Activated naive CD4-positive, alpha-beta T cell treated with anti-CD3 and anti-CD28 coated beads for 36 hours (primary cell): ENCODE measurements at places on chromosomes 4 and X.

DNA sequence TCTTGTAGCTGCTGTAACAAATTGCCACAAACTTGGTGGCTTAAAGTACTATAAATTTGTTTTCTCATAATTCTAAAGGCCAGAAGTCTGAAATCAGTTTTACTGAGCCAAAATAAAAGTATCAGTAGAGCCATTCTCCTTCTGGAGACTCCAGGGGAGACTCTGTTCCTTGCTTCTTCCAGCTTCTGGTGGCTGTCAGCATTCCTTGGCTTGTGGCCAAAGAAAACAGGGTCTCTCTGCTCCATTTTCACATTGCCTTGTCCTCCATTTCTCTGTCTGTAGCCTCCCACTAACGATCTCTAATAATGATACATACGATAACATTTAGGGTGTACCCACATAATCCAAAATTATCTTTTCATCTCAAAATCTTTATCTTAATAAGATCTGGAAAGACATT, 200.4 kb downstream of the MAB21L2 start:
- no peak for DNase-seq

- DNase-seq = peak; percentile 42
Measured at GRCh38 chr4:122584519-122584918, 36.3 kb downstream of the IL21 start.

DNA sequence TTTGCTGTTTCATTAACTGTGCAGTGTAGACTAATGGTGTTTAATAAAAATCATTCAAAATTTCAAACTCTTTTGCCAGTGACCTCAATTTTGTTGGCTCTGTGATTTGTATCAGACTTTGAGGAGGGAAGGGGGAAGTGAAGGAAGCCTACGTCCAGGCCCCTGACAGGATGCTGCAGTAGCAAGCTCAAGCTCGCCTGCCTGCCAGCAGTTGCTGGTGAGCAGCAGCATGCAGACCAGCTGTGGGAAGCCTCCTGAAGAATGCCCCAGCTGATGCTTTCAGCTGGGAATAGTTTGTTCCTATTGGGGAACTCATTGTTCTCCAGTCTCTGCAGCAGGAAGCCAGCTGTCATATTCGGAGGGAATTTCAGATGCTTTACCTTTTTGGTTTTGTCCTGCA, 495.2 kb downstream of the AFF2 start:
- no peak for DNase-seq

- no peak for DNase-seq
Measured at GRCh38 chr4:37388681-37389365, 144.3 kb downstream of the NWD2 start.

GRCh38 chrX:139475432-139475831, 55.1 kb upstream of the F9 start:
- no peak for DNase-seq

DNA sequence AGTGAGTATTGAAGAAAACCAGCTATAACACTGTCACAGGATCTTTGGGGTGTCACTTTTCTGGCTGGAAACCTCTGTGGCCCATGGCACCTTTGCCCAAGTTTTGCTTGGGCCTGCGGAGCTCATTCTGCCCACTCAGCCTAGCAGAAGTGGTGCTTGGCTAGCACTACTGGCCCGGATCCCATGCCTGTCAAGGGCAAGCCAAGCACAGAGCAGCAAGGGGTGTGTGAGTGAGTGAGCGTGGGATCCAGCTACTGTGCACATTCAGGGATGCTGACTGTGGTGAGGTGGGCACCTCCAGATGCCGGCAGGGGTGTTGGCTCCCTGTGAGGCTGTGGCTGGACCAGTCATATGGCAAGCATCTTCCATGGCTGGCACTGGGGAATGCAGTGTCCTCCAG, 55.4 kb upstream of the RASGEF1B start:
- DNase-seq = no peak

DNA sequence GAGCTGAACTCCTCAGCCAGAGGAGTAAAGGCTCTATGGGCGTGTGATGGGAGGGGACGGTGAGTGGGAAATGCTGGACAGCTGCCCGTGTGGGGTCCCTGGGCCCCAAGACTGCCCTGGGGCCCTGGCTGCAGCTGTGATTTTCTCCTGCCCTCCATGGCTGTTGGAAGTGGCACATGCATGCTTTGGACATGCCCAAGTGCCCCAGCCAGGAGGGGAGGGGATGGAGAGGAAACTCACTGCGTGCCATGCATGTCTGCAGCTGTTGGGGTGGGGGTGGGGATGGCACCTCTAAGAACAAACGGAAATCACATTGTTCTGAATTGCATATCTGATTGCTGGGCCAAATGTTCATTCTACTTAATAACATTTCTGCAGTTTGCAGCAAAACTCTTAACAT, 52.4 kb downstream of the MID2 start:
- no peak for DNase-seq

DNA sequence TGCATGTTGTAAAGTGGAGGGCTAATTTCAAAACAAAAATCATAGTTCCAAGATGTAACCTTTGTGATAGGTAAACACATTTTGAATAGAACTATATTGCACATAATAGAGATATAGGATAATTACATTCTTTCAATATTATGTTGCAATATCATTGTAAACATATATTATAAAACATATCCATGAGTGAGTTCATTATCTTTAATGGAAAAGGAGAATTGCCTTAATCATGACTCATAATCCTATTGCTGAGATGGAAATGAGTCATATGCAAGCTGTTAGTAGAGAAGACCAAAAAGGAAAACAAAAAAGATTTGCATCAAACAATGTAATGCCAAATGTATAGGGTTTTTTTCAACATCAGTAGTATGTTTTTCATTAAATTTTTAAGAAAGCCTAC, 73.7 kb upstream of the WDR44 start:
- no peak for DNase-seq

DNA sequence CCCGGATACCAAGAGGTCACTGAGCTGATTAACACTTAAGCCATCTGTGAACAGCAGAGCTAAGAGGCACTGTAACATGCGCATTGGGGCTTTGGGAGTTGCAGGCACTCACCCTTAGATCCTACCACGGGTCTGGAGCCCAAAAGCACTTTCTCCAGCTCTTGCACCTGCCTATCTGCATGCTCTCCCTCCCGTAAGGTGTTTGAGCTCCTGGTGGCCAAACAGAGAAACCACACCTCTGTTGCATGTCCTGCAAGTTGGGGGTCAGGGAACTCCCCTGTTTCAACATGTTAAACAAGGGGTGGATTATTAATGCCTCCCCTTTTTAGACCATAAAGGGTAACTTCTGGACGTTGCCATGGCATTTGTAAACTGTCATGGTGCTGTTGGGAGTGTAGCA, 49.8 kb downstream of the GYPA start:
- DNase-seq = no peak

- DNase-seq = no peak
Measured at GRCh38 chr4:126046081-126046614, 731.4 kb downstream of the FAT4 start.

DNA sequence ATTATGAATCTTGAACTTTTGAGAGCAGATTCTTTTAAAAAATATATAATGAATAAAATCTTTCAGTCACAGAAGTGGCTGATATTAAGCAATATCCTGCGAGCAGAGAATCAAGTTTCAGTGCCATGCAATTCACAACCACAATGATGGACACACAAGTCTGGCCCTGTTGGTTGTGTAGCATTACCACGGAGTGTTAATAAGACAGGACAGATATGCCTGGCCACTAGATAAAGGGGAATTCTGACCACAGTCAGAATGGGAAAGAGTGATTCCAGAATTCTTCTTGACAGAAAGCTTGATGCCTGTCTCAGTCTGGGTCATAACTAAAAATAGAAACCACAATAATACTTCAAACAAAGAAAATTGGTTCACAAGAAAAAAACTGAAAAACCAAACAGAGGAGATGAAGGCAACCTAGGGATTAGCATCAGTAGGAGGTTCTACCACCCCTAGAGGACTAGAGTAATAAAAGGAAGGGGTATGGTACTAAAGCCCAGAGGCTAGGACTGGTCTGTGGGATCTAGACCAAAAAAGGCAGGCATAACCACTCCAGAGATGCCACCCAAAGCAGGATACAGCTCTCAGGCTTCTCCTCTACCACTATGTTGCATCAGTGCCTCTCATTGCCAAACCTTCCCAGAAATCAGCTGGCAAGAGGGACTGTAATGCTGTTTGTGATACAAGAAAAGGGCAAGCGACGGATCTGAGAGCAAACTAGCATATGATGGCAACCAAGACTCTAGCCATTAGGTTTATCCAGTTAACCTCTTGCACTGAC, 59.0 kb downstream of the RNF150 start:
- no peak for DNase-seq
